ENCODE measurements at places on chromosomes 7 and 10.

DNA sequence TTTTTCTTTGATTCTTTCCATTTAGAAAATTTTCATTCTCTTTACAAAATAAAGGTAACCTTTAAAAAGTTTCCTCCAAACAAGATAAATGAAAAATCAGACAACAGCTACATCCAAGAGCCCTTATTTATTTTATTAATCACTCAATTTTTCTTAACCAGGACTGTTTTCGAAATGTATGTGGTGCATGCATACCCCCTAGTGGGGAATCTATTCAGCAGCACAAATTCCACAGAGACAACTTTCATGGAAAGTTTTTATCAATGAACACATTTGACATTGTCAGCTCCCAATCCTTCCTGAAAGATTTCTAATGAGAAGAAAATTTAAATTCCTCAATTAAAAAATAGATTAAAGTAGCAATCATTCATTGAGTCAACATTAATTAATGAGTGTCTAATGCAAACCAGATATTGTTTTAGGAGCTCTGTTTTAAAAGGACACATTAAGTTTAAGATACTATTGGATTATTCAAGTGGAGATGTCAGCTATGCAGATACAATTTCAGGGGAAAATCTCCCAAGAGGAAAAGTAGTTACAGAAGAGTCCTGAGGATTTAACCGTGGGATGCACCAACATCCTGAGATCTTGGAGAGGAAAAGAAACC lies 5.2 kb upstream of the HTR7 start:
- DNase-seq: no peak

DNA sequence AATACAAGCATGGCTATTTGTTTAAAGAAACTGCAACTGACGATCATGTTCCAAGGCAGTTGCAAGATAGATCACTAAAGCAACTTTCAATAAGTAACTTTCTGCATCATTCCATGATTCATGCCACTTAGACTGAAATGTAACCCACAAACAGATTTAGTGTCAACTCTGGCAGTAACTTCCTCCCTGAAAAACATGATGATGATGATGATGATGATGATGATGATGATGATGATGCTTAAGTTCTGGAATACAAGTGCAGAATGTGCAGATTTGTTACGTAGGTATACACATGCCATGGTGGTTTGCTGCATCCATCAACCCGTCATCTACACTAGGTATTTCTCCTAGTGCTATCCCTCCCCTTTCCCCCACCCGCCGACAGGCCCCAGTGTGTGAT lies 754.7 kb downstream of the INHBA start:
- DNase-seq: no peak

GRCh38 chr10:132412316-132413192 lies 15.6 kb downstream of the PWWP2B start:
- DNase-seq: no peak

DNA sequence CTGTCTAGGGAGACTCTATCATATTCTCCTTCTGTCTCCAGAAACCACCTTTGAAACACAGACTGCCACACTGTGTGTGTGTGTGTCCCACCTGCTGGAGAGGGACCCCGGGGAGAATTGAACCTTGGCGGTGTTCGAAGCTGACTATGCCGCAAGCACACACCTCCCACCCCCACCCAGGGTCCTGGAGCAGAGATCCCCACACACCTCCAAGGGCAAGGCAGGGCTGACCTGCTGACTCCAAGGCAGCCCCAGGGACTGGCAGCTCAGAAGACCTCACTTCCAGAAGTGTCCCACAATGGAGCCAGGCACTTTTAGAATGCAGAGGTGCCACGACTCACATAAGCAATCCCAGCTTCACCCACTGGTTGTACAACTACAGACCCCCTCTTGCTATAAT lies 13.1 kb downstream of the DRGX start:
- no peak for DNase-seq

DNA sequence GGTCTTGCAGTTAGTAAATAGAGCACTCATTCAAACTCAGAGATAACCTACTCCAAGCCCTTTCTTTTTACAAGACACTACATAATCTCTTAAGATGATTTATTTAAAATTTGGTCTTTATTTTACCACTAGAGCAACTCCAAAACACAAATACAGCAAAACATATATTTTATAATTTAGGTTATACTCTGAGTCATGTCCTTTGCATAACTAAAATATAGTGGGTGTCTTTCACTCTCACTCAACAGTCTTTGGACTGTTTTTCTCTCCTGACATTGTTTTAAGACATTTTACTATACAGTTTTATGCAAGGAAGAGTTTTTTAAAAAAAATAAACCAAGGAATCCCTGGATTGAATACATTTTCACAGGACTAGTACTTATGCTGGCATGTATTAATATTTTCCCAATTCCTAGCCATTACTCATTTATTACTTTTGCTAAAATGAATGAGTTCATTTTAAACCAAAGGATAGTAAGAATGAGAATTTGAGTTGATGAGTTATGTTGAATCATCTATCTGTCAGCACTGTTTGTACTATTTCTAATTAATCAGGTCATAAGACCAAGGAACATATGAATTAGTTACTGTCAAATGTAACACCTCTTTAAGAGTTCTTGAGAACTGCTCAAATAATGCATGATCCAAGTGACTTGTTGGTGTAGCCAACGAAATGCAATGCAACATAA lies 303.1 kb upstream of the FZD1 start:
- no peak for DNase-seq

DNA sequence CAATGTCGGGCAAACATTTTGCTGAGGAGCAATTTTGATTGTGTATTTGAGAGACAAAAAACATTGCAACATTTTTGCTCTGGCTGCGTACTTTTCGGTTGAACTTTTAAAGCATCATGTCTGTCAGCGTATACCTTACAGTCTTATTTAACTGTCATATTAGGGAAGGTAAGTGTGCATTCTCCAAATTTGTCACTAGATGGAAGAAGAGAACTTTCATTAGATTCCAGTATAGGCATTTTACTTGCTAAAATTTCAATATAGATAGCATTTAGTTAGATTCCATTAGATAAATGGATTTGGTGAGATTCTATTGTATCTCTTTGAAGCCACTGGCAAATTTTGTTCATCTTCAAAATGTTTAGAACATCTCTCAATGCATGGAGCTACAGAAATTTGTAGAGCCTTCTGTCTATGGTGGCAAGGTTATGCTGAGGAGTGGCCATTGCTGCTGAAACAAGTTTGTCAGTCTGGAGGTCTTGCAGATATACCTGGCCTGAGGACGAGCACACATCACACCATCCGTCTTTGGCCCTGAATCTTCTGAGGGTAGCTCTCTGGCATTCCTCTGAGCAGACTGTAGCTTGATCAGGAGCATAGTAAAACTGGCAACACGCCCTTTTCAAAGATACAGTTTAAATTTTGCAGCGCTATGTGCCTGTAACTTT lies 437.5 kb upstream of the MBL2 start:
- DNase-seq: no peak

- DNase-seq: no peak
These were observed 52.6 kb downstream of the DPYSL4 start for GRCh38 chr10:132239126-132240031.

DNA sequence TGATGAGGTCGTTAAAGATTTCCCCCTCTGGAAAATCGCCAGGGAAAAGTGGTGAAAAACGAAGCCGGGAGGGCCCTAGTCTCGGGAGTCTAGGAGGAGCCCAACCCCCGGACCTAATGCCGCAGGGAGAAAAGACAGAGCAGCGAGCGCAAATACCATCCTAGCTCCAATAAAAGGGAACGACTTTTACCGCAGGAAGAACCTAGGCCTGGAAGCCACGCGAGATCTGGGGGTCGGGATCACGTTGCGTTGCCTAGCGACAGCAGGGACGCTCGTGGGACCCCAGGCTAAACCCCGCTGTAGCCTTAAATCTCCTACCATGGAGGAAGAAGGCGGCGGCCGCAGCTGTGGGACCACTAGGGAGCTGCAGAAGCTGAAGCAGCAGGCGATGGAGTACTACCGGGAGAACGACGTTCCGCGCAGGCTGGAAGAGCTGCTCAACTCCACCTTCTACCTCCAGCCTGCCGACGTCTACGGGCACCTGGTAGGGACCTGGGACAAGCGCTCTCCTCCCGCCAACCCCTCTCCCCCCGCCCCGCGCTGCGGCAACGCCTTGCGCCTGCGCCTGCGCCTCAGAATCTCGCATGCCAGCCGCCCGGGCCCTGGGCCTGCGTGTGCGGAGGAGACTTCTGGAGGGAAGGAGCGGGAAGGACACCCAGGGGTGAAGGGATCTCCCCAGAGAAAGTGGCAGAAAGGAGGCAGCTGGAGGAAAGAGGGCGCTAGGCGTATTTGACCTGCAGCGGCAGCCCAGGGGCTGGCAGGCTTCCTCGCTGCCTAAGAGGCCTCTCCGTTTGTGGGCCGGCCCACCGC lies at the start of gene ENO4:
Gene ENO4 (plus strand): TSS at position 252 of the 810 bp plus-strand sequence. CDS start 68 bp downstream, at position 320.
- peak; percentile 38 for DNase-seq

DNA sequence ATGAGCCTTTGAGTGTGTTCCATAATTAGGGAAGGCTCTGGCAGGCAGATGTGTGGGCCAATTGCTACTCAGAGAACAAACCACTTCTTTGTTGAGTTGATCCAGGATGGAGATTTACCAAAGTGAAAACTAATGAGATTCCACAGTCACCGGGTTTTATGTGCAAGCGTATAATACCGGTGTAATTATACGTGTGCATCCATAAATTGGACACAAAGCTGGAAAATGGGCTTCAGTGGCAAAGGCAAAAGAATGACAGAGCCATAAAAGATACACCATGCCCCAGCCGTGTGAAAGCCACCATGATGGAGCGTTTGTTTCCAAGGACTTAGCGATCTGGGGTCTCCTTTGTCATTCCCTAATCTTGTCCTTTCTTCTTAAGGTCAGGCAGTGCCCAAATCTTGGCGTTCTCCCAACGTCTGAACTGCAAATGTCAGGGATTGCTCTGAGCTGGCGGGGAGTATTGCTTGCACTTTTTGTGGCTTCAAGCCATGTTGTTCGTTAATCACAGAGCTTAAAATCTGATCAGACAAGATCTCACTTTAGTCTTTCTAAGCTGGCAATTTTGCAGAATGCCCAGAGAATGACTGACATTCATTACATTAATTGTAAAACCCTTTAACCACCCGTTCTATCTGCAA lies 70.1 kb downstream of the NPTX2 start:
- no peak for DNase-seq

DNA sequence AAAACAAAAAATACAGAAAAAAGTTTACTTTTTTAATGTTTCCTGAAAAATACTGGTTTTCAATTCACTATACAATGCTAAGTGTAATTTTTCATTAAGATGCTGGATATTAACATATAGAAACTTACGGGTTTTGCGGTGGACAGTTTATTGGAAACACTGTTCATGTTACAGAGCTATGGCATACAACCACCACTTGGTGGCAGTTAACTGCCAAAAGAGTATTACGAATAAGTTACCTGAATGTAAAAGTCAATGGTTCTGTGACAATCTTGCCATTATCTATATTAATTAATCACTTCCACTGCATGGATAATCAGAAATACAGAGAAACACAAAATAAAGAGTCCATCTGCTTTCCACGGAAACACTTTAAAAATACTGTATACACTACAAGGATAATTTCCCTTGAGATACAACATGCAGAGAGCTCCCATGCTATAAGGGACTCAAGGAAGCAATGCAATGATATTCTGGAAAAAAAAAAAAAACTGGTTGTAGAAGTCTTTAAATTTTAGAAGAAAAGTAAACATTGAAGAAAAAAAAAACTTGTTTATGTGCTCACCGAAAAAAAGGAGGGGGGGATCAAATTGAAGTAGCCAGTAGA lies 97.0 kb downstream of the TPK1 start:
- no peak for DNase-seq

DNA sequence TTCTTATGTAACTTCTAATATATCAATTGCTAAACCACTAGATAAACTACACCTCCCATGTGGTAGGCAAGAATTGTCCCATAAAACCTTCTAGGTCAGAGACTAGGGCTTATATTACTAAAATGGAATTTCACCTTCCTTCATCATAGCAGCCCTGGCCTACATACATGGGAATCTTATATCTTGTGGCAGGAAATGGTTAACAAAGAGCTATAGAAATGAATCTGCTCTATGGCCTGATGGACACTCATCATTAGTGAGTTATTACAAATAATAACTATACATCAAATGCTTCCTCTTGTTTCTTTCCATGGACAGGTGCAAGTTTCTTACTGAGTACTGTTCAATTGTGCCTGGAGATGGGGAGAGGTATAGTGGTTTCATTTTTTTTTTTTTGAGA lies 62.3 kb upstream of the PDLIM1 start:
- DNase-seq: no peak

- no peak for DNase-seq
These were observed 355.1 kb upstream of the MBL2 start for GRCh38 chr10:53127686-53128085.
